ENCODE measurements at places on chromosomes 2 and 18. TPM values are rescaled to one million over a fixed set of nuclear protein-coding genes. Genes with fewer than 3 reads are reported as not detected.

Gene TMEM247
- not detected for total RNA-seq

Gene SPP2
- not detected for total RNA-seq

Gene IKZF2
- 5.1 TPM for total RNA-seq

Gene NT5DC4
- not detected for total RNA-seq

DNA sequence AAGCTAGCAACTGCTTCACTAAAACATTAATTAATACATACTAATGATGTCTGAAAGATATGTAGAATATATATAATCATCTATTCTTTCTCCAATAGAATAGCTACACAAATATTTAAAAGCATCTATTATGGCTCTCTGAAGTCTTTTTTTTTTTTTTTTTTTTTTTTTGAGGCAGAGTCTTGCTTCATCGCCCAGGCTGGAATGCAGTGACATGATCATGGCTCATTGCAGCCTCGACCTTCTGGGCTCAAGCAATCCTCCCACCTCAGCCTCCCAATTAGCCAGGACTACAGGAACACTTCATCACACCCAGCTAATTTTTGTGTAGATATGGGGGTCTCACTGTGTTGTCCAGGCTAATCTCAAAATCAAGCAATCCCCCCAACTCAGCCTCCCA, 120.4 kb upstream of the KYNU start:
- peak; percentile 20 for DNase-seq

GRCh38 chr2:100228415-100228814, 86.0 kb upstream of the AFF3 start:
- no peak for DNase-seq

DNA sequence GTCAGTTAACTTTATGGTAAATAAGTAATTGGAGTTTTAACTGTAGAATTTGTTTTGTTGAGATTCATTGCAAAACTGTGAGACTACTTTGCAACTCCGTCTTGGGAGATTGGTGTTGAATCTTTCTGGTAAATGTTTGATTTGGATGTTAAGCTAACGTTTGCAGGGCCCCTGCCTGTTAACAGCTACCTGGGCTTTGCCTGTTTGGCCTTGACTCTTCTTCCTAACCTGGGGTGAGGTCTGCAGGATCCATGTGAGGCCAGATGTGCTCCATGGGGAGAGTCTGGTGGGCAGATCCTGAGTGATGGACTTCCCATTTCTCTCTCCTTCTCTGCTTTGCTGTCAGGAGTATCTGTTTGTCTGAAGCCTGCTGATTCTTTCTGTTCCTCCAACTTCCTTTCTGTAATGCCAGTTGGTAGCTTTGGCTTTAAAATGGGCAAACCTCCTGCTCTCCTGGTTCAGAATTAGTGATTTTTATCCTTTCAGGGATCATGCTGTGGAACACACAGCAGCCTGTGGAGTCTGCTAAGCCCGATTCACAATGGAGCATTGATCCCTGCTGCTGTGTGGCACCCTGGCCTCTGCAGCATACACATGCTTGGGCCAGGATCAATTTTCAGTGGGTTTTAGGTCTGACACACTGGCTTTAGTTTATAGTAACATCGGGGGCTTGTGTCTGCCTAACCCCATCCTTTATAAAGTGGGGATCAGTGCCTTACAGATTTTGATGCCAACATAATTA, 36.3 kb downstream of the PTPRM start:
- no peak for DNase-seq

DNA sequence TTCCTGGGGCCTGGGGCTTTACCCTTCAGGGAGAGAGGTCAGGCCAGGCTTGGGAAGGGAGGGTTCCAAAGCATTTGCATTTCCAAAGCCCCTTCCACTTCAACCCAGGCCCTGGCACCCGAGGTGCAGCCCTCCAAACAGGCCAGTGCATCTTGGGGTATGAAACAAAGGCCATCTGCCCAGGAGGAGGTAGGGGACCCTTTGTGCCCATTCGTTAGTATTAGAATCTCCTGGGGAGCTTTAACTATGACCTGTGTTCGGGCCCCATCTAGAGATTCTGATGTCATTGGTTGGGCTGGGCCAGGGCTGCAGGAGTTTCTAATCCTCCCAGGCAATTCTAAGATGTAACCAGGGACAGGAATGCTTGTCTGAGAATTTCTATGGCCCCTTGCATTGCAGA, 73.6 kb downstream of the CIB4 start:
- DNase-seq, result no peak

DNA sequence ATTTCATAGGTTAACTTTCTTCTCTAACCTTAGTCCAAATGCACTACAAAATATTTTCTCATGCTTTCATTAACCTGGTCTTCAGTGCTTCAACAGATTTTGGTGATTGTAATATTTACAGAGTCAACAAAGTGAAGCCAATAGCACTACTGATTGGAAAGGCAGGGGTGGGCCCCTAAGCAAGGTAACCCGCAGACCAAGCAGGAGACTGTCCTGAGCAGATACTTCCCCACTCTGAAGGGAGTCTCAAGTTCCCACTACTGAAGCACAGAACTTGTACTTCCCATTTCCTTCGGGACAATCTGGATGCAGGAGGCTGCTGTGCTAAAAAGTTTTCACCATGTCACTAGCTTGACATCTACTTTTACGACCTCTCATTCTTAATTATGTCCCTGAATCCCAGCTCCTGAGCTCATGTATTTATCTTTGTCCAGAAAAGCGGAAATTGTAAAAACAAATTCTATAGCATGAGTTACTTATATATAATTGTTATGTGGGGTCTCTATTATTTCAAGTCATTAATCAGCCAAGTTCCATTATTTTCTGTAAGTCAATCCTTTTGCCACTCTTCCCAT, 311.6 kb upstream of the REV1 start:
- no peak for DNase-seq

All from LHCN-M2 (cell line).